RWPE2 (cell line): ENCODE measurements at places on chromosomes 7 and 10.

DNA sequence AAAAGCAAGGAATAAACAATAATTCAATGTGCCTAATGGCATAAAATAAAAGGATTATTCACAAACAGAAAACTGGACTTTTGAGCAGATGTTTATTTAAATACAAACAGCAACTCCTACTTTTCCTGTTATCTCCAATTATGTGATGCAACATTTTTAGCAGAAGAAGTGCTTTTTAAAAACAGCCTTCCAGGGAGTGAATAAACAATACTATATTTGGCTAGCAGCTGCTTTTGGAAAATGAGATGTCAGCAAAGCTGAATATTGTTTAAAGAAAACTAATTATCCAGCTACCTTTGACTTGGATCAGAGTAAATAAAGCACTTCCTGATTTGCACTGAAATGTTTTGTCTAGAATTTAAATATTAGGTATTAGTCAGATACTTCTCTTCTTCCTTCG lies 23.2 kb downstream of the CDK1 start:
- DNase-seq: no peak
- no peak overlapping the region for H3K27ac ChIP-seq
- no peaks in the 10 kb centered on the region for H3K4me1 ChIP-seq

- no peaks in the 10 kb centered on the region for H3K27me3 ChIP-seq
- H3K4me3 ChIP-seq: no peak overlapping the region
- H3K4me1 ChIP-seq: no peaks in the 10 kb centered on the region
- no peak for DNase-seq
- H3K27ac ChIP-seq: no peak overlapping the region
Measured at GRCh38 chr7:123131961-123132360, 67.8 kb downstream of the SLC13A1 start.

GRCh38 chr10:130627346-130628045 lies 491.3 kb downstream of the GLRX3 start:
- peak overlapping the region; percentile 24 for H3K27ac ChIP-seq
- H3K4me1 ChIP-seq: peaks cover 19% of the 10 kb centered on the region
- DNase-seq: no peak
- no peak overlapping the region for H3K4me3 ChIP-seq

DNA sequence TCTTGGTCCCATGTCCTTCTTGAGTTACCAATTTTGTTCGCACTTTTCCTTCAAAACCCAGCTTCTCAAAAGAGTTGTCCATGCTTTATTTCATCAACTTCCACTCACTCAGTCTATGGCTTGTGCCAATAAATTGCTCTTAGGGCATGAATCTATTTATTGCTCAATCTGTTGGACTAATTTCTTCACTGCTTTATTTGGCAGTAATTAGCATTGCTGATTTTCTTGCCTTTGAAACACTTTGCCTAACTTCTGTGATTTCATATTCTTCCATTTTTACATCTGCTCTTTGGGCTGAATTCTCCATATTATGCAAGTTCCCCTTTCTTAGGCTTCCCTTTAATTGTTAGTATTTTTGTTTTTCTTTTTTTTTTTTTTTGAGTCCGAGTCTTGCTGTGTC lies 16.8 kb downstream of the DLD start:
- no peaks in the 10 kb centered on the region for H3K4me1 ChIP-seq
- peaks cover 94% of the 10 kb centered on the region for H3K36me3 ChIP-seq
- H3K4me3 ChIP-seq: no peak overlapping the region

GRCh38 chr10:28922127-28922526 lies 244.8 kb downstream of the BAMBI start:
- no peak overlapping the region for H3K27ac ChIP-seq
- DNase-seq: no peak
- H3K27me3 ChIP-seq: no peaks in the 10 kb centered on the region
- H3K4me3 ChIP-seq: no peak overlapping the region
- no peaks in the 10 kb centered on the region for H3K36me3 ChIP-seq

DNA sequence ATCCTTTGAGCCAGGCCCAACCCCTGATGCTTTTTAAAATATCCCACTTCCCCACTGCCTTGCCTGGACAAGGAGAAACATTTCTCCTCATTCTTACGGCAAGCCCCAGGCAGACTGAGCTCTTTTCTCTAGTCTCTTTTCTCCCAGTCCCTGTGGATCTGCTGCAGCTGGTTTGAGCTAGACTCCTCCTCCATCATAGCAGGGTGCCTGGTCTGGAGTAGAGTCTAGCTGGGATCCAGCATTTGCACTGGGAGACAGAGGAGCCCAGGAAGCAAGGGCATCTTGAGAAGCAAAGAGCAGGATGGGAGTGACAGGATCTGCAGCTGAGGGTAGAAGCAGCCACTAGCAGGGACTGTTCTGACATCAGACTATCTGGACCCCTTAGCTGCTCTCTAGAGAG lies 562.3 kb upstream of the COBL start:
- DNase-seq: no peak
- no peaks in the 10 kb centered on the region for H3K4me1 ChIP-seq
- H3K36me3 ChIP-seq: no peaks in the 10 kb centered on the region
- peaks cover 8% of the 10 kb centered on the region for H3K27me3 ChIP-seq
- H3K27ac ChIP-seq: no peak overlapping the region

GRCh38 chr7:24138343-24138742 lies 145.6 kb upstream of the NPY start:
- no peaks in the 10 kb centered on the region for H3K4me1 ChIP-seq
- H3K27me3 ChIP-seq: no peaks in the 10 kb centered on the region
- H3K4me3 ChIP-seq: no peak overlapping the region
- no peaks in the 10 kb centered on the region for H3K36me3 ChIP-seq

- no peak overlapping the region for H3K27ac ChIP-seq
- H3K36me3 ChIP-seq: no peaks in the 10 kb centered on the region
- no peaks in the 10 kb centered on the region for H3K4me1 ChIP-seq
- no peaks in the 10 kb centered on the region for H3K27me3 ChIP-seq
- no peak overlapping the region for H3K4me3 ChIP-seq
Measured at GRCh38 chr10:61304746-61305145, 148.4 kb downstream of the TMEM26 start.

DNA sequence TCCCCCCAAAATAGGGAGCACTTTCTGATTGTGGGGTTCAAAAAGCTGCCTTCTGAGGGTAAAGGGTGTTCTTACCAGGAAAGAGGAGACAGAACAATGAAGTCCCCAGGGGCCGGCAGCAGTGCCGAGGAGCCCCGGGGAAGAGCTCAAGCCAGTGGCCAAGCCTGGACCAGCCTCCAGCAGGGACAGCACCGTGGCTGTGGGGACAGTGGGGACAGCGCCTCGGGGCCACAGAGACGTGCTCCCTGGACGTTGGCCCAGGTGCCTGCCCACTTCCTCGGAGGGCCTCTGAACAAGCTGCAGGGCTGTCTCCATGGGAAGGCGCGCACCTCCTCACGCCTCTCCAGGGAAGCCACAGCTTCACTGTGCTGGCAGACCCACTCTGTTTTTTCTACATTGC lies 312.6 kb downstream of the PTPRN2 start:
- no peak overlapping the region for H3K27ac ChIP-seq
- no peaks in the 10 kb centered on the region for H3K36me3 ChIP-seq
- no peaks in the 10 kb centered on the region for H3K27me3 ChIP-seq
- DNase-seq: peak; percentile 41
- no peaks in the 10 kb centered on the region for H3K4me1 ChIP-seq
- H3K4me3 ChIP-seq: no peak overlapping the region

DNA sequence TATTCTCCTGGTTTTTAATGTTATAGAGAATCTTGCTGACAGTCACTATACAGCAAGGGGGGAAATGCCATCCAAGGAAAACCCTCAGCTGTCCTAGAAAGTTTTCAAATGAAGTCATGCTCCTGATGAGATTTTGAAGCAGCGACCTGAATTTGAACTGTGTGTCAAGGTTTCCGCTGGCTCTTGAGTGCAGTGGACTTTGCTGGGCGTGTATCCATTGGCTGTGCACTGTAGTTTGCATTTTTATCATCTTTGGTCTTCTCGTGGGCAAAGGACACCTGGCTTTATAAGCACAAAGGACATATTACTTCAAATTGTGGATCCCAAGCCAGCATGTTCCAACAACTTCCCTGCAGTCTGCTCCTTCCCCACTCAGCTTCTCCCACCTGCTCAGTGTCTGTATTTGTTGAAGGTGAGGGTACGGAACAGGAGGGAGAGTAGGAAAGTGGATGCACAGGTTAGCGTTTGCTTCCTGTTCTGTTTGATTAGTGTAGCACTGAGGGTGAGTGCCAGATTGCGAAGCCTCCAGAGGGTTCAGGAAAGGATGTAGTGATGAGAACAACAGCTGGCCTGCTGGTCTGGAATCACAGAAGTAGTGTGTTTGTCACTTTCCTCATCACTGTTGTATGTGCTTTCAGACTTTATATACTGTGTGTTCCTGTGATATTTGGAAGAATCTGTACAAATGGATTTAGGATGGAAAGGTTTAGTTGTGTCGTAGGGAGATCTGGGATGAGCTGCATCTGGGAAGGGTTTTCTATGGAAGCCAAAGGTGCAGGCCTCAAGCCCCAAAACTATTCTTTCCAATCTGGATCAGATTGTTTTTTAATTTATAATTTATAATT lies 204.8 kb downstream of the BMPER start:
- H3K27me3 ChIP-seq: no peaks in the 10 kb centered on the region
- no peak overlapping the region for H3K4me3 ChIP-seq
- H3K36me3 ChIP-seq: no peaks in the 10 kb centered on the region
- H3K27ac ChIP-seq: no peak overlapping the region
- DNase-seq: no peak
